ENCODE measurements at places on chromosomes 16 and 17.

DNA sequence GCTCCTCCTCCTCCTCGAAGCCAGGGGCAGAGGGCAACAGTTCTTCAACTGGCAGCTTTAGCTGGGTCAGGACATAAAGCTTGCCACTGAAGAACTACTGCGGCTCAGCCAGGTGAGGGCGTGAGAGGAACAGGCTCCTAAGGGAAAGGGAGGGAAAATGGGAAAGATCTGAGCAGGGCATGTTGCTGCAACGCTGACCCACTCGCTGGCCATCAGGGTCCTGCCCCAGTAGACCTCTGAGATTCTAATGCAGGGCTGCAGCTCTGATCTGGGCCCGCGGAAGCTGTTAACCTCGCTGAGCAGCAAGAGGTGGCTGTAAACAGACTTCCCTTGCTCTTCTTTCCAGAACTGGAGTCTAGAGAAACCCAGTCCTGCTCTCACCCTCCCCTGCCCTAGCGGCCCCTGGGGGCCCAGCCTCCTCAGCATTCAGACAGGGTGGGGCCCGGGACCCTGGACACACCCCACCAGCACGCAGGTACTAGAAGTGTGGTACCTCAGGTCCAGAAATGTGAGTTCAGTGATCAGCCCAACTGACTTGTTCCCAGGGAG, 3.8 kb upstream of the TLCD2 start:
- no peak for DNase-seq

- no peak for DNase-seq
These were observed 10.1 kb upstream of the KREMEN2 start for GRCh38 chr16:2953706-2954627.

- DNase-seq = no peak
These were observed 1.5 kb upstream of the NEURL4 start for GRCh38 chr17:7330638-7331015.

- no peak for DNase-seq
These were observed 180.3 kb upstream of the MYOCD start for GRCh38 chr17:12485361-12485906.

DNA sequence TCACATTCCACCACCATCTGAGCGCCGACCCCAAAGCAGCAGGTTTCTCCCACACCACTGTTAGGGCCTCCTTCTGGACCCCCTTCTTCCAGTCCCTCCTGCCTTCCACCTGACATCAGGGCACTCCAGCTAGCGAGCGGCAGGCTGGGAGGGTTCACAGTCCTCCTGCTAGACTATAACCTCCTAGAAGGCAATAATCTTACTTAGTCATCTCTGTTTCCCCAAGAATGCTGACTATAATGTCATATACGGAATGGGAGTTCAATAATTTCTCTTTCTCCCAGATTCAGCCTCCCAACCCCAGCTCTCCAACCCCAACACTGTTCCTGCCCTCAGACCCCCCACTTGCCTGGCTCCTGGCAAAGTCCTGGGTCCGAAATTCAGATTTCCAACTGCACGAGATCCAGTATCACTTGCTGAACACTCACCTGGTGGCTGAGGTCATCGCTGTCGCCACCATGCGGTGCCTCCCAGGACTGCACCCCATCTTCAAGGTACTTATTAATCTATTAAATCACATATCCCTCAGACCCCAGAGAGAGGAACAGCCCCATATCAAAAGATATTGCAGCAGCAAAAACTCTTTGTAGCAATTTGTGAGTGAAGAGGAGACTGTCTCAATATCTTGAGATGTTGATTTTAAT, 5.6 kb downstream of the ALOX12 start:
- DNase-seq = no peak

DNA sequence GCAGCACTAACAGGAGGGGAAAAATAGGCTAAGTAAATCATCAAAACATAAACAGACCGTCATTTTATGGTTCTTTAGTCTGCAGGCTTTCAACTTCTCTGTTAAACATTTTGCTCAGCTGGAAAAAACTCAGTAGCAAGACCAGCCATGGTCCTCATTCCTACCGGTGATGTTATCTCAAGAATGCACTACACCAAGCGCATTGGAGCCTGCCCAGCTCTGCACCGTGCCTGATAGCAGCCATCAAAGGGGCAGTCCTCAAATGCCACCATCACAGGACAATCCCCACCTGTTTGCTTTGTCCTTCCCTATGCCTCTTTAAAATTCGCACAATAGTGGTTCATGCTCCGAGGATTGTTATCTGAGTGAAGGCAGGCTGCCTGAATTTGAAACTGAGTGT, 181.5 kb upstream of the MON1B start:
- DNase-seq = no peak

GRCh38 chr16:23152386-23153178, 3.3 kb upstream of the USP31 start:
- DNase-seq = no peak

- DNase-seq = no peak
These were observed 599.2 kb downstream of the MAF start for GRCh38 chr16:79001156-79001967.

All from stimulated activated CD8-positive, alpha-beta memory T cell treated with anti-CD3 and anti-CD28 coated beads, Interleukin-4, amount 100 ng/mL, for 4 hours (primary cell).